ENCODE measurements at places on chromosomes 12 and 14.

GRCh38 chr14:22839159-22839779 is 2.9 kb downstream of the MMP14 start:
- no peak for DNase-seq

GRCh38 chr14:24251880-24252288 is 9.5 kb upstream of the TINF2 start:
- DNase-seq: no peak

- no peak for DNase-seq
These were observed 47.2 kb upstream of the GARIN6 start for GRCh38 chr12:99600388-99600787.

DNA sequence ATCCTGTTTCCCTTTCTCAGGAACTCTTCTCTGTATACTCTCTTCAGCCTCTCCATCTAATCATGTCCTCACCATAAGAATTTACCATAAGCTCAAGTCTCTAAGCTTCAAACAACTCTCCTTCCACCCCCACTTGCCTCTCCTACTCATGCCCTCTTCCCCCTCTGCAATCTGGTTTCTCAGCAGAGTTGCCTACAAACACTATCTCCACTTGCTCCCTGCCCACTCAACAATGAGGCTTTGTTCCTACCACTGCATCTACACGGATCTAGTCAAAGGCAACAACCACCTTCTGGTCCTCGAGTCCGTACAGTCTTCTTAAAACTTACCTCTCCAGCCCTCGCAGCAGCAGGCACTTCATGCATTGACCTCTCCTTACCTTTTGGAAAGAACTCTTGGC is 17.2 kb upstream of the FBLN5 start:
- DNase-seq: no peak

DNA sequence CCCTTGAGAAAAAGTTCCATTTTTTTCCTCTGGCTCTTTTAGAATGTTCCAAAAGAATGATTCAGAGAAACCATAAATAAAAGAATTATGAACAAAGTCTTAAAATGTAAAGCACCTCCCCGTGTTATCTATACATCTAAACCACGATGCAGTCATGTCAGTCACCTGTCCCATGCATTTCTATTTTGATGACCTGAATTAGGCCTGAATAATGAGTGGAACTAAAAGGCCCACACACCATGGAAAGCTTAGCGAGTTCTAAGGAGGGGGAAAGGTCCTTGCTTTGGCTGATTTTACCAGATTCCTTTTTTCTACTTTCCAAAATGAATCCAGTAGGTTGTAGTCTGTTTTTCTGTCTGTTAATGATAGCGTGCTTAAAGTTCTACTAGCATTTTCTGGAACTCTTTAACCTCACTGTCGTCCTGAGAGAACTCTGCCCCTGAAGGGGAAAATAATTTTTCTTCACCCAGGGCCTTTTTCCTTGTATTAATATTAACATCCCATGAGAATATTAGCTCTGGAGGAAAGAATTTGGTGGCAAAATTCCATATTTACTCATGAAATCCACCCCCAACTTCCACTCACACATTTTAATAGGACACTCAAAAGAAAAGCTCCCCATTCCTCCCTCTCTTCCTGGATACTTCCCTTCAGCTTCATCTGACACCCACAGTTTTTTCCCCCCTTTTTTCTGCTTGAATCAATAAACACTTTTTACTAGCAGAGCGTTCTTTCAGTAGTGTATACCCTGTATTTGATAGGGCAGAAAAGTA is 266.3 kb upstream of the DIO2 start:
- no peak for DNase-seq

GRCh38 chr14:93012951-93013719 is 90.2 kb downstream of the CHGA start:
- no peak for DNase-seq

- DNase-seq: no peak
These were observed 24.4 kb downstream of the FBXW8 start for GRCh38 chr12:116934908-116935705.

GRCh38 chr12:45577844-45578399 is 151.6 kb upstream of the ARID2 start:
- DNase-seq: no peak

GRCh38 chr14:34174973-34175372 is 224.1 kb upstream of the EGLN3 start:
- no peak for DNase-seq
